ENCODE measurements at places on chromosomes 13 and 19.

DNA sequence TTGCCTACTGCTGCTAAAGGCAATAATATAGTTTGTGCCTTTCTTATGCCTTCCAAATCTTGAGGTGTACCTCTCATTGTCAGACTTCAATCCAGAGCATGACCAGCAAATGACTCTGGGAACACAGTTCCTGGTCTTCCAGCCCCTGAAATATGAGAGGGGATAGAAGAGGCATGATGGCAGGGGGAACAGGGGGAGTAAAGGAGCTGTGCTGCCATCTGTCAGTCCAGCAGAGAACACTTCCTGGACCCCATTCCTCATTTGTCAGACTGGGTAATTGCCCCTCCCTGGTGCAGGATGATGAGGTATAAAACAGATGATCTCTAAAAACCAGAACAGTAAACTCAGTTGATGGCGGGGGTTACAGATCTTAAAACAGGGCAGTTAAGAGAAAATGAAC lies 618.7 kb downstream of the DIAPH3 start:
- DNase-seq, result no peak

DNA sequence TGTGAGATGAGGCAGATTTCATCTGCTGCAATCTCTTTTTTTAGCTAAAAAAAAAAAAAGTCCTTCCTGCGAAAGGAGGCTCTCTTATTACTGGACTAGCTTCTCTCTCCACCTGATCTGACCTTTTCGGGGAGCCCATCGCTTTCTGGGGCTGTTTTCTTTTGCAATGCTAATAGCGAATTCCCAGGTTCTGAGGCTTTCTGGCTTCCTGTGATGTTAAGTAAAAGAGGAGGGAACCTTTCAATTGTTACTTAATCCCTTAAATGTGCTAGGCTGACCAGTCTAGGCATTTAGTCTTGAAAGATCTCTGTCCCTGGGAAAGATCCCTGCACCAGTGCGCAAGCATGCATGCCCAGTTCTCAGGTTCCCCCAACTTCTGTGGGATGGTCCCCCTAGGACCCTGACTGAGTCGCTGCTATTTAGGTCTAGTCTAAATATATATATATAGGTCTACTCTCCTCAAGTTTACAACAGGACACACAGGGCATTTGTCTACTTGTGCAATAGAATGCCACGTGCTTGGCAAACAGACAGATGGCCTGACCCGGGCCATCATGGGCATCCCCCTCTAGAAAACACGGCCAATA lies 224.7 kb downstream of the ZNF536 start:
- DNase-seq, result no peak

DNA sequence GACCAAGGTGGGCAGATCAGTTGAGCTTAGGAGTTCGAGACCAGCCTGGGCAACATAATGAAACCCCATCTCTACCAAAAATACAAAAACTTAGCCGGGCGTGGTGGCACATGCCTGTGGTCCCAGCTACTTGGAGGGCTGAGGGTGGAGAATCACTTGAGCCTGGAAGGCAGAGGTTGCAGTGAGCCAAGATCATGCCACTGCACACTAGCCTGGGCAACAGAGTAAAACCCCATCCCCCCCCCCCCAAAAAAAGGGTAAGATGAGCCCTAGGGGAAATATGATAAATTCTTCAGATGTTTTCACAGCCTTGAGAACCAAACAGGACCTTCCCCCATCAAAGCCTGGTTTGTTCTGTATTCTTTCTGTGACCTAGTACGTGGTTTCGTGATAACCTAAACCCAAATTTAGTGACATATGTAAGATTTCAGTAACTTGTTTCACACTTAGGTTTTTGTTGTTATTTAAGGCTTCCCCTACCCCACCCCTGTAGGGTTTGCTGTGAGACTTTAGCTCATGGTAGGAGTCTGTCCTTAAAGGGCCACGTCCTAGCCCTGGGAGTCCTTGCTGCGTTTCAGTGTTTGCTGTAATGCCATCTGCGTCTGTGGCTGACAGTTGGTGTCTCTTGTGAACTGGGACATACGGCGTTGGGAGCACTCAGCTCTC lies 49.6 kb downstream of the MYO9B start:
- DNase-seq, result no peak

- DNase-seq, result no peak
Observed at GRCh38 chr13:90365130-90365529, 982.4 kb upstream of the MIR17HG start.

DNA sequence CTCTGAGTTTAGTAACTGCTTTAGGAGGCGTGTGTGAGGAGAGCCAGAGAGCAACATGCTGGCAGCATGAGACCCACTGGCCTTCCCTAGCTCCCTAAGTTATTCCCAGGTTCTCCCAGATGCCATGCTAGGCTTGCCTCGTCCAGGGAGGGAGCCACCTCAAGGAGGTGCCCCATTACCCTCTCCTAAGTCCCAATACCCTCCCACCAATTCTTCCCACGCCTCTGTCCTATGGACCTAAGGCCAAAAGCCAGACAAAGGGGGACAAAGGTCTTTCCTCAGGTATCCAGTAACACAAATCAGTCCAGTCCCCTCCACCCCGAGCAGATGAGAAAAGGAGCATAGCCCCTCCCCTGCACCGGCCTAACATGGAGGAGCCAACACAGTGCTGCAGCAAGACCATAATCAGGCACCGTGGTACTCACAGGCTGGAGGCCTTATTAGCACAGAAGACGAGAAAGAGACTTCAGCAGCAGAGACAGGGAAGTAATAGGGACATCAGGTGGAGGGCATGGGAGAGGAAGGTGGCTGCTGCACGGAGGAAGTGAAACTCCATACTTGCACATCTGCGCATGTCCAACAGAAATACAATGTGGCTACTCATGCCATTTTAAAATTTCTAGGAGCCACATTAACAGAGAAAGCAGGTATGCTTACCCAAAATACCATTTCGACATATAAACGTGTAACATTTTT lies 46.3 kb downstream of the BRD4 start:
- DNase-seq, result no peak

DNA sequence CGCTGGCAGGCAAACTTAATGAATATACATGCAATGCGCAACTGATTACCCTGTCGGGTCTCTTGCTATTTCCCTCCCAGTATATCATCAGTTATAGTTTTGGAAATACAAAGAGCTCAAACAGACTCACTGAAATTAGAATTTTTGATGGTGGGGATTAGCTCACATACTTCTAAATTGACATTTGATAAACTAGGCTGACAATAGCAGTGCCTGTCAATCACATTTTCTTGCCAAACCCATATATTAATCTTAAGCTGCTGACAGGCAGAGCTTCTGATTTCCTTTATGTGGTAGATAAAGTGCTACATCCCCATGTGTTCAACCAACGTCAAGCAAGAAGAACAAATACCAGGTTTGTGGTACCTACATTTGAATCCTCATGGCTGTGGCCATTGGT lies 241.6 kb downstream of the DNAJC15 start:
- no peak for DNase-seq

GRCh38 chr19:16457195-16457953 lies 14.4 kb downstream of the EPS15L1 start:
- DNase-seq, result peak; percentile 32

GRCh38 chr13:71046360-71047079 lies 820.5 kb downstream of the DACH1 start:
- no peak for DNase-seq

DNA sequence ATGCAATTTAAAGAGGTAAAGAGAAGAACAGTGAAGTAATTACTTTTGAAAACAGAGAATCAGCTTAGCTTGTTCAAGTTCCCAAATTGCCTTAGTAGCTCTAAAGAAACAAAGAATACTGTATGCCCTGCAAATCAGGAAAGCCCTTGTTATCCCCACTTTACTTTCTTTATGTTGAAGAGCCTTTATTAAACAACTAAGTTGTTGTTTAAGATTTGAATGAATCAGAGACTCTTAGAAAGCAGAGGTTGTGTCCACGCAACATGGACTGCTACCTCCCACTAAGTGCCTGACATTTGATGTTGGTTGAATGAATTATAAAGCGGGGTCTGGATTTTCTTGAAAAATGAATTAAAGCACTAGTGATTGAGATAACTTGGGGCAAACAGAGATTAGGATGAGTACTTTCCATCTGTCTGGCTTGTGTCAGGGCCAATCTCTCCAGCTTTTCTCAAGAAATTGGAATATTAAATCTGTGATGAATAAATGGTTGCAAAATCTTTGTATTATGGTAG lies 214.7 kb downstream of the POSTN start:
- DNase-seq, result no peak

DNA sequence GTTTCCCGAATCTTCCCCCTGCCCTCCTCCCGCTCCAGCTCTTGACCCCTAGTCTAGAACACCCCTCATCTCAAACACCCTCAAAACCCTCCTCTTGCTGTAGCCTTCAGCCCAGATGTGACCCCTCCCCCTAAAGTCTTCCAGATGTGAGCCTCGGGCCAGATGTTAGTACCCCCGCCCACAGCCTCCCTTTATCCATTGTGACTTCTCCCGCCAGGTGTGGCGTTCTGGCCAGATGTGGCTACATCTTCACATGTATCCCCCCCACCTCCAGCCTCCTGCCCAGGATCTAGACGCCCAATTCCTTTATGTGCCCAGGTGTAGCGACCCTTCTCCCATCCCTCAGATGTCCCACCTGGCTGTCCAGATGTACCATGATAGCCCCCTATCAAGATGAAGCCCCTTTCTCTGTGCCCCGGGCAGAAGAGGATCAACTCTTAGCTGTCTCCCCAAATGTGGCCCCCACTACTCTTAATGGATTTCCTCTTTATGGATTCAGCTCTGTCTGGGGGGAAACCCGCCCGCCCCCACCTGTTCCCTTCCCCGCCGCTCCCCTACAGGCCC lies 517 bp upstream of the LTBP4 start:
- no peak for DNase-seq

GRCh38 chr13:49998714-49999624 lies 2.1 kb downstream of the TRIM13 start:
- DNase-seq, result no peak

GRCh38 chr19:19113040-19113626 lies 25.1 kb downstream of the TMEM161A start:
- no peak for DNase-seq

- DNase-seq, result no peak
Observed at GRCh38 chr13:48645845-48646244, 7.9 kb upstream of the CYSLTR2 start.

GRCh38 chr13:74450964-74451363 lies 316.8 kb upstream of the KLF12 start:
- DNase-seq, result no peak

DNA sequence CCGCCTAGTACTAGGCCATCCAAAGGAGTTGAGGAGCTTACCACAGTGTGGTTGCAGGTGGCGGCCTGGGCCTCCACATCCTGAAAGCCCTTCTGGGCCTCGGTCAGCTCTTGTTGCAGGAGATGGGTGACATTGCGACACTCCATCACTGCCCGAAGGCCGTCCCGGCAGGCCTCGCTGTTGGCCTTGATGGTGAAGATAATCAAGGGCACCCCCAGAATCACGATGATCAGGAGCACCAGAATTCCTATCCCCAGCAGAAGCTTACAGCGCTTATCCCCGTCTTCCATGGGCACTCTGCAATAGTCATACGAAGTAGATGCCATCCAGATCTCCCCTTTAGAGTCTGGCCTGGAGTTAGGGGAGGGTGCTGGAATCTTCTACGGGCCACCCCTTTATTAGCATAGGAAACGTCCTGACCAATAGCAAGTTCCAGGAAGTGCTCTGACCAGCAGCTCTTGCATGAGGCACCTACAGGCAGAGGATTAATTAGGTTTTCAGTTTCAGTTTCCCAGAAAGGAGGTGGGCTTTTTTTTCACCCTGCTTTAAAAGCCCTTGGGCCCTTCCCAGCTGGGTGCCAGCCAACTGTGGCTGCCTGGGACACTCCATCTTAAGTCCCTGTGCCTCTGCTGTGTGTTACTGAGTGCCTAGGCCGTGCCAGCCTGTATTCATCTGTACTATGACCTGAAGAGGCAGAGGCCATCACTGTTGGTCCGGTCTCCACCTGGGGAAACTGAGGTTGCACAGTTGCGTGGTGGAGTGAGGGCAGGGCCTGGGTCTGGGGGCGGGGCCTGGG lies at the start of gene BST2:
Gene BST2, minus strand, starts transcription at position 381 of the 796 bp plus-strand sequence. Its CDS starts 55 bp downstream, at position 326.
- peak; percentile 41 for DNase-seq
